Pulmonary artery endothelial cell (primary cell): ENCODE measurements at places on chromosomes 4 and X. TPM values are rescaled to one million over a fixed set of nuclear protein-coding genes. Genes with fewer than 3 reads are reported as not detected.

GRCh38 chrX:42536286-42536685, 241.7 kb downstream of the PPP1R2C start:
- DNase-seq, result no peak

Gene CT83
- not detected in 2 replicates for total RNA-seq

DNA sequence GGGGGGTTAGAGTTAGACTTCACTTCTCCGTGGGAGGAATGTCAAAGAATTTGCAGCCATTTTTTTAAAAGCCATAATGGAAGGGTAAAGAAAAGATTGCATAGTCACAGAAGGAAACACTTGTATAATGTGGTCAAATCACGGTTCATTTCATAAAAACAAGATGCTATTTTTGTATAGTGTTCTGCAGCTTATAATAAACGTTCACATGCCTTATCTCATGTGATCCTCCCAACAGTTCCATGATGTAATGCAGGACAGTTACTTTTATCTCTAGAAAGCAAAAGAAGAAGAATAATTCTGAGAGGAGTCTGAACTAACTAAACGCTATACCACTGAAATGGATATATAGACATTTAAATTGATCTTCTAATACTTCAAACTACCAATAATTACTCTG, 71.3 kb upstream of the CAMK2D start:
- DNase-seq, result no peak

DNA sequence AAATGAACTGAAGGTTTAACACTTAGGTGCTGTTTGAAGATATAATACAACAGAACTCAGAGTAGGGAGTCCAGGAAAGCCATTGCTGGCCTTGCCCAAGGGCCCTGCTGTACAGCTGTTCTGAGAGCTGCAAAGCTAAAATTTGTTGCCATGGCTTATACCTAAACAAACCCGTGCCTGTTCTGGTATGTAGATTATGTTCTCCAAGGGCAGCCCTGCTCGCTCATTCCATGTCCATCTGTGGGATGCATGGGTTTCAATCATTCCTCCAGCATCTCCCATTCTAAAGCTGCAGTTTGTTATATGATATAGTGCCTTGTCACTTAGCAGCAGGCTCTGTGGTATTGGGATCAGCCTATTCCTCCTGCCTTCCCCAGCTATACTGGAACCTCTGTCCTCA, 80.8 kb upstream of the BMPR1B start:
- no peak for DNase-seq

Gene NUDT10
- 0.59 and 0.81 TPM in 2 replicates for total RNA-seq

Gene PRDM8
- total RNA-seq, result 0.14 and 0.33 TPM in 2 replicates

DNA sequence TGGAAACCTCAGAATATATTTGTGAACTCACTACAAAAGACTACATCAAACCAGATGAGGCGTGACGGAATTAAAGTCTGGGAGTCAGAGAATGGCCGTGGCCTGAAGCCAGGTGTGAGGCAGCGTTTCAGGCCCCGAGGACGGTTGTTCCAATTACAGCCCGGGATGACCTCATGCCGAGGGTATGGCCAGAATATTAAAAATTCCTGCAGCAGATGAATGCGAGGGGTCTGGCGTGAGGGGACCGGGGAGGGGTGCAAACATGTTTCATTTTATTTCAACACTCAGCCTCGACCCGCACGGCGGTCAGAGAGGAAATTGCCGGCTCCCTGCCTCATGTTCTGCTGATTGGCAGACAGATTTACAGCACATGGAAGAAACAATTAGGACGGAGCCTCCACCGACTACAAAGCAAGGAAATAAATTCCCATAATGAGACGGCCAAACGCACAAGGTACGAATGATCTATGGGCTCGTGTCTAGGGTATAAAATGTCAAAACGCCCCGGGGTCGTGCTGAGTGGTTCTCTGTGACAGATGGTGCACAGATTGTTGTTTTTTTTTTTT, 289.7 kb downstream of the SHOX start:
- no peak for DNase-seq

Gene PTCHD1
- total RNA-seq, result under 0.01 TPM in 1 of 2 replicates, not detected in the other

GRCh38 chr4:38681281-38681991, 17.4 kb downstream of the KLF3 start:
- no peak for DNase-seq

DNA sequence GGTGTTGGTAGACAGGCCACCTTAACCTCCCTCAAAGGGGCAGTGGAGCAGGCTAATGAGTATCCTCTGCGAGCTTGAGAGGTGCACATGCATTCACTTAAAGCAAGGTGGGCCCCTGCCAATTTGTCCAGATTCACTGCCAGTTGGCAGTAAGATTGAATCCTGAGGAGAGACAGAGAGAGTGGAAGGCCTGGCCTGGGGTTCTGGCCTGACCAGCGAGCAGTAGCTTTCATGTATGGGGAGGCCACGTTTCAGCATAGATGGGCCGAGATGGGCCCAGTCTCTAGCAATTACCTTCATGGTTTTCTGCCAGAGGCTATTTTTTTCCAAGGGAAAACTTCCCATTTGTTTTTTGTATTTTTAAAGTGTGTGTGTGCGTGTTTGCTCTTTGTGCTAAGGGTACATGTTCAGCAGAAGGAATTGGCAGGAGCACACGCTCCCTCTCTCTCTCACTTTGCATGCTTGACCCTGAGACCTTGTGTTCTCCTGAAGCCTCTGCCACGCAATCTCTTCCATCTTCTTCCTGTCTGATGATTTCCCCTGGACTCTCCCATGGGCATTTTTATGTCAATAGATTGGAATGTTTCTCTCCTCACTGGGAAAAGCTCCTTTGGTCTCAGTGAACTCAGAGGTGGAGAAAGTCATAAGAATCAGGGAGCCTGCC, 215.8 kb upstream of the SFRP2 start:
- no peak for DNase-seq

- no peak for DNase-seq
Measured at GRCh38 chr4:3481783-3482393, 18.8 kb downstream of the DOK7 start.

Gene CHST7
- 31.5 and 33.4 TPM in 2 replicates for total RNA-seq

Gene SYTL5
- not detected in 2 replicates for total RNA-seq

Gene AKAP4
- not detected in 2 replicates for total RNA-seq

Gene TMPRSS11F
- total RNA-seq, result not detected in 2 replicates

- no peak for DNase-seq
Measured at GRCh38 chr4:63921561-63921960, 487.7 kb downstream of the TECRL start.

- no peak for DNase-seq
Measured at GRCh38 chrX:8042304-8042703, 115.1 kb upstream of the PNPLA4 start.
